ENCODE measurements at places on chromosomes 5 and 9.

DNA sequence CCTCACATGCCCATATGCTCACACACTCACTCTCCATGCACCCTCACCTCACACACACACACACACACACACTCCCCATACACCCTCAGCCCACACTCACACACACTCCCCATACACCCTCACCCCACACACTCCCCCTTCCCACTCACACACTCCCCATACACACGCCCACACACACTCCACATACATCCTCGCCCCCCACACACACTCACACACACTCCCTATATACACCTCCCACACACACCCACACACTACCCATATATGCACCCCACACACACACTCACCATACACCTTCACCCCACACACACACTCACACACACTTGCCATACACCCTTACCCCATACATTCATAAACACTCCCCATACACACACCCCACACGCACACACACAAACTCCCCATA lies 550.7 kb upstream of the DAP start:
- DNase-seq, result no peak

- DNase-seq, result no peak
These were observed 13.3 kb upstream of the FEM1C start for GRCh38 chr5:115557667-115558387.

DNA sequence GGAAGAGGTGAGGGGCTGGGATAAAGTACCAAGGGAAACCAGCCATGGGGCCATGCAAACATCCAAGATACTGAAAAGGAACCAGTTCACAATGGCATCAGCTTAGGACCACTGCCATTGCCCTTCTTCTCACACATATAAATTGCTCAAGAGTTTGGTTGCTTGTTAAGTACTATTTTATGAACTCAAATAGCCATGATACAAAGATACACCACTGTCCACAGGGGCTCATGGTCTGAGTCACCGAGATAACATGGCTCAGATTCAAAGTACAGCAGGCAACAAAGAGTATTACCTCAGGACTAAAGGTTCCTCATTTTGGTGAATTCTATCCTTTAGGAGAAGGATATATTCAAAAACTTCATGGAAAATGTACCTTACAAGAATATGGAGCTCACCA lies 55.6 kb downstream of the FANCC start:
- DNase-seq, result no peak

GRCh38 chr5:179668391-179668790 lies 12.4 kb downstream of the CBY3 start:
- DNase-seq, result peak; percentile 53

DNA sequence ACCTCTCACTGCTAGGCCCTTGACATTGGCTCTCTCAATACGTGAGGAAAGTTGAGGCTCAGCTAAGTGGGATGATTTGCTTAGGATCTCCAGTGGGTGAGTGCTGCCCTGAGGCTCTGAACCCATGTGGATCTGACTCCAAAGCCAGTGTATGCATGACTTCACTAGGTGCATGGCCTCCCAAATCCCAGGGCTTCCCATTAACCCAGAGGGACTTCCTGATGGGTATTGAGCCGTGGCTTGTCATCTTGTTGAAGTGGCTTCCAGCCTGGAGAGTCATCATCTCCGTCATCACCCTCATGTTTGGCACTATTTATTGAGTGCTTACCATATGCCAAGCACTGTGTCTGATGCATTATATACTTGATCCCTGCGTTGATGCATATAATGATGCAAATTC lies 37.3 kb upstream of the TEX48 start:
- no peak for DNase-seq

DNA sequence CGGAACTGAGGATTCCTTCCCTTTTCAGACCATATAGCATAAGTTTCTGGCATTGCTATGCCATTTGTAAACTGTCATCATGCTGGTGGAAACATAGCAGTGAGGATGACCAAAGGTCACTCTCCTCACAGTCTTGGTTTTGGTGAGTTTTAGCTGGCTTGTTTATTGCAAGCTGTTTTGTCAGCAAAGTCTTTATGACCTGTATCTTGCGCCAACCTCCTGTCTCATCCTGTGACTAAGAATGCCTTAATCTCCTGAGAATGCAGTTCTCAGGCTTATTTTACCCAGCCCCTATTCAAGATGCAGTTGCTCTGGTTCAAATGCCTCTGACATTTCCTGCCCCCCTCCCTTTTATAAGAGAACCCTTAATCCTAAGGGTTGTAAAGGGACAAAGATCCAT lies 26.7 kb upstream of the GRIA1 start:
- DNase-seq, result no peak

GRCh38 chr5:144335561-144335960 lies 164.9 kb downstream of the KCTD16 start:
- DNase-seq, result no peak

- DNase-seq, result no peak
These were observed 81.2 kb downstream of the MTAP start for GRCh38 chr9:21883642-21884041.

- DNase-seq, result no peak
These were observed 80.5 kb downstream of the SH3RF2 start for GRCh38 chr5:146016764-146017484.
